NCI-H1092 (cell line): ENCODE measurements at places on chromosomes 1 and 21.

DNA sequence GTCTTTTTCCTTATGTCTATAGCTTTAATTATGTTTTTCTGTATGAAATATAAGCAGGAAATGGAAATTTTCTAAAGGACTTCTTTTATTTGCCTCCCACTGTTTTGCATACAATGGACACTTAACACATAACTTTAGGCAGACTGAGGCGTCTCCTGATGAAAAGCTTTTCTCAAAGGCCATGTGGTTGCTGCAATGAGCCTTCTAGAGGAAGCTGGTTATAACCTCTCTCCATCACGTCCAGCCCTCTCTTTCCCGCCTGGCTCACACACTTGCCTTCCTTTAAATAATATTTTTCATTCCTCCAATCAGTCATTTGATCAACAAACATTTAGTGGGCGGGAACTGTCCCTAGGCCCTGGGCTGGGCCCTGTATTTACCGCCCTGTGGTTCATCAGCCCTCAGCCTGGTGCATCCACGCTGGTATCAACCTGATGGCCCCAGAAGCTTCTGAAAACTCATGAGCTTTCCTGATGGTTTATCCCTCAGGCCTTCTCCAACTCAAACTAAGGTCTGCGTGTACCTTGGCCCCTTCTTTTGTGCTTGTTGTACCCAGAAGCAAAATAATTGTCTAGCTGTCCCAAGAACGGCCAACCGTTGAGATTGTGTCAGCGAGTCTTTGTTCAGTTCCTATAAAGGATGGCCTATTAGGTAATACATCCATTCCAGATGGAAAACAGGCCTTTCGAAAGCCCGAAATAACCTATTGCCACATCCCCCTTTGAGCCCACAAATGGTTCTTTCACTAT lies 75.3 kb upstream of the LYST start:
- no peak for DNase-seq

- peak; percentile 53 for DNase-seq
Observed at GRCh38 chr1:9494936-9495758, 44.1 kb upstream of the SLC25A33 start.

DNA sequence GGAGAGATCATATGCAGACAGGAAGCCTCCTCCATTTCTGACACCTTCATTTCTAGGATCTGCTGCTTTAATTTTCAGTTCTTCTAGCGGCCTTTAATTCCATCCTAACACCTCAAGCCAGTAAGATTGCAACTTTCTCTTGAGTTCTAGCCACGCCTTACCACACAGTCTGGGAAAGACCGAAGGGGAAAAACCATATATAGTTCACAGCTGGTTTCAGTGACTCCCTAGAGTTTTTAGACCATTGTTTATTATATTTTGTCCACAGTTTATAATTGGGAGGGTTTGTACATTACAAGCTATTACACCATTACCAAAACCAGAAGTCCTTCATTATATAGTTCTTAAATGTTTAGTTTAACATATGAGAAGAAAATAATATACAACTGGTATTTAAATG lies 37.5 kb downstream of the DPH5 start:
- no peak for DNase-seq

DNA sequence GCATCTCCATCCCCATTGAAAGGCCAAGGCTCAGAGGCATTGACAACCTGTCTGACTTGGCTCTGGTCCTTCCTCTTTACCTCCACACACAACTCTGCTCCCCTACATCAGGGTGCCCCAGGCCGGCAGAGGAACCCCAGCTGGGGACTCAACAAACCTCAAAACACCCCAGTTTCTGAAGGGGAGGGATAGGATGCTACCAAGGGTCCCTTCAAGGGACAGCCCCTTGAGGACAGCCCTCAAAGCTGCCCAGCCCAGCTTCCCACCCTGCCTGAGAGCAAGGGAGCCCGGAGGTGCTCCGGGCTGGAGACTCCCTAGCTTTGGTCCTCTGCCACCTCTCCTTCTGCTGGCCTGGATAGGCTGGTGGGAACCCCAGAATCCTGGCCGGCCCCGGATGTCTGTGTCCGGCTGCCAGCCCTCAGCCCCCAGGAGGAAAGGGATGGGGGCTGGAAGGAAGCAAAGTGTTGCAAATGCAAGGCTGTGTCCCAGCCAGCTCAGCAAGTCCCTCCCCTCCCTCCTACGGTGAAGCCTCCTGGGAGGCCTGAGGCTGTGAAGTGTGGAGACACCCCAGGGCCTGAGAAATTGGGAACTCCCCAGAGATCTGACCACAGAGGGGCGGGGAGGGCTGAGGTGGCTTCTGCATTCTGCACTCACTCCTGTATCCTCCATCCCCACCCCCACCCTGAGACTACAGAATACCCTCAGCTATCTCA lies 1.1 kb upstream of the MARCKSL1 start:
- DNase-seq: no peak

- no peak for DNase-seq
Observed at GRCh38 chr1:212928323-212929291, 21.7 kb upstream of the VASH2 start.

GRCh38 chr1:225476538-225476988 lies 48.7 kb upstream of the LBR start:
- DNase-seq: no peak

DNA sequence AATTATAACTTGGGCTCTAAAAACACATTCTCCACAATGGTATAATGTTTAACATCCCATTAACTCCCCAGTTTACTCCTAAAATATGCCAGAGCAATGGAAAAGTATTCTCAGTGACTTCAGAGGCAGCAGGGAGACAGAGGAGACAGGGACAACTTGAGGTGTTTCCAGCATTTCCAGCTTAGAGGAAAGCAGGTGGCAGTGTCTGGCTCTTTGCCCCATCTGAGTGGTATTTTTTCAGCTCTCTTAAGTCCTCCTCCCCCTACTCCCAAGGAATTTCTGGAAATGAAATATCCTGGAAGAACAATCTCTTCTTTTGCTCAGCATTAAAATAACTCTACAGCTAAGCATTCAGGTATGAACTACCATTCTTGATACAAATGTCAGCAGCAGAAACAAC lies 10.8 kb upstream of the ERMAP start:
- no peak for DNase-seq

DNA sequence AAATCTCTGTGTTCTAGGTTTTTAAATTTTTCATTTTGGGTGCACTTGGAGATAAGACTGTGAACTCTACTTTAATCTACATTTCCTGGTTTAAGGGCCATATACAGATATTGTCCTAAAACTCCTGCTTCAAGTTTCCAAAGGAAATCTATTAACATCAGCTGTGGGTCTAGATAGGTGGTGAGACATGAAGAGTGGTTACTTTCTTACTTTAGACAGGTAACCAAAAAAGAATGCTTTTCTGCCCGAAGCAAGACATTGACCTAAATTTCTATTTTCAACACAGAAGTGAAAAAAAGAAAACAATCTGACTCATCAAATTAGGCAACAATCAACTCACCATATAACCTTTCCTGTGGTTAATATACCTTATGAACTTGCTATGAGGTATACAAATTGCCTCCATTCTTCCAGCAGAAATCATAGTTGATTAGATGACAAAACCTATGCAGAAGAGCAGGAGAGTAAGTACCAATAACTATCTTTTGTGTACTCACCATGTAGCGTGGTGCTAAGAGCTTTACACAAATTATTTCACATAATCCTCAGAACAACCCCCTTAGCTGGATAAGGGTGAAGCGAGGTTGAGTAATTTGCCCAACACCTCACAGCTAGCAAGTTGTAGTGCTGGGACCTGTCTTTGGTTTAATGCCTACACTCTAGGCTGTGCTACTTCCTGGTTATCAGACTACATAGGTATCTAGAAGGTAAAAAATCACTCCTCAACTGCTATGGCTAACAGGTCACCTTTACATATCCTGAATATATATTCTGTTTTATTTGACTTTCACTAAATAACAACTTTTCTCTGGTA lies 23.4 kb upstream of the PTPN14 start:
- no peak for DNase-seq

DNA sequence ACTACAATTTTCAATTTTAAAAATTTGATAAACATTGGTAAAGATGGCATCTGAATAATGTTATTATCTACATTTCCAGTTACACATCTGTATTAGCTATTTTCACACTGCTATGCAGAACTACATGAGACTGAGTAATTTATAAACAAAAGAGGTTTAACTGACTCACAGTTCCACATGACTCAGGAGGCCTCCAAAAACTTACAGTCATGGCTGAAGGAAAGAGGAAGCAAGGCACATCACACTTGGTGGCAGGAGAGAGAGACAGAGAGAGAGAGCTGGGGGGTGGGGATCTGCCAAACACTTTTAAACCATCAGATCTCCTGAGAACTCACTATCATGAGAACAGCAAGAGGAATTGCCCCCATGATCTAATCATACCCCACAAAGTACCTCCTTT lies 850.0 kb downstream of the LTN1 start:
- no peak for DNase-seq

- DNase-seq: no peak
Observed at GRCh38 chr21:29230551-29231261, 68.0 kb upstream of the BACH1 start.

DNA sequence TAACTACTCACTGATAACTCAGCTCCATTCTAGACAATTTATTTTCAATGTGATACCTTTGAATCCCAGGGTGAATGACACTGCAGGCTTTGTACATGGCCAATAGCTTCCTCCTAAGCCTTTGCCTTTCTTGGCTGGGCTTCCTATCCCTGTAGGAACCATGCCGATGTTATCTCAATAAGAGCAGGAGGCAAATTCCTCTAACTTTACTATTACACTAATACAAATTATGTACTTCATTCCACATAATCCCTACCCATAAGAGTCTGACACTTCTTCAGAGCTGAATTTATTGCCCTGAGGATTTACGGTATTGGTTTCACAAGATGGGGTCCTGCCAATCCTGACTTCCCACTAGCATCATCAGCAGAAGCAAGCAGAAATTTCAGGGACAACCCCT lies 14.0 kb downstream of the TGFBR3 start:
- DNase-seq: no peak

DNA sequence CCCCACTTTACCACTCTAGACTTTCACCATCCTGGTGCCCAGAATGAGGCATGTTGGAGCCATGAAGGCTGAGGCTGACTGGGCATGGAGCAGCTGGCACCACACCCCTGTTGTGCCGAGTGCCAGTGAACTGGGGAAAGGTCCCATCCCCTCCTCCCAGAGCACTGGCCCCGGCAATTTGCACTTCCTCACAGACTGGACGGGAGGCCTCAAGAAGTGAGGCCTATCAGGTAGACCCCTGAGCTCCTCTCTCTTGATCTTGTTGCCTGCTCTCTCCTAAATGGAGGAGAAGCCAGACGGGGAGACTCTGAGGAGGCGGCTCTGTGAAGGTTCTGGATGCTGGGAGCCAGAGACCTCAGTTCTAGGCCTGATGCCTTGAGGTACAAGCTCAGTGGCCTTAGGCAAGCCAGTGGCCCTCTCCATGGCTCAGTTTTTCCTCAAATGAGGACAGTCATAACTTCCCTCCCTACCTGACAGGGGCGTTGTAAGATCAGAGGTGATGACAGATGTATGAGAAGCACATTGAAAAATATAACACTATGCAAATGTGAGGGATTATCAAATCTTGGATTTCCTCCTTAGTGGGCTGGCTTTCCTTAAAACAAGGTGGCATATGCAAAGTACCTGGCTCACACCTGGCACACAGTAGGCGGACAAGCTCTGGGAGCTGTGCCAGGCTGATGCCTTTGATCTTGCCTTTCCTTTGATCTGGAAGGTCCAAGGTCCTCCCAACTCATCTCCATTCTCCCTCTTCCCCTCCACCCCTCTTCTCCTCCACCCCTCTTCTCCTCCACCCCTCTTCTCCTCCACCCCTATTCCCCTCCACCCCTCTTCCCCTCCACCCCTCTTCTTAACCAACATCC lies 6.7 kb downstream of the GRHL3 start:
- no peak for DNase-seq

GRCh38 chr1:33516891-33517567 lies 44.6 kb downstream of the ZSCAN20 start:
- no peak for DNase-seq

GRCh38 chr21:14817311-14817710 lies 247.5 kb downstream of the NRIP1 start:
- no peak for DNase-seq

- DNase-seq: no peak
Observed at GRCh38 chr1:115073298-115074087, 15.8 kb downstream of the TSPAN2 start.

GRCh38 chr21:30072496-30072895 lies 94.1 kb downstream of the CLDN17 start:
- DNase-seq: no peak

DNA sequence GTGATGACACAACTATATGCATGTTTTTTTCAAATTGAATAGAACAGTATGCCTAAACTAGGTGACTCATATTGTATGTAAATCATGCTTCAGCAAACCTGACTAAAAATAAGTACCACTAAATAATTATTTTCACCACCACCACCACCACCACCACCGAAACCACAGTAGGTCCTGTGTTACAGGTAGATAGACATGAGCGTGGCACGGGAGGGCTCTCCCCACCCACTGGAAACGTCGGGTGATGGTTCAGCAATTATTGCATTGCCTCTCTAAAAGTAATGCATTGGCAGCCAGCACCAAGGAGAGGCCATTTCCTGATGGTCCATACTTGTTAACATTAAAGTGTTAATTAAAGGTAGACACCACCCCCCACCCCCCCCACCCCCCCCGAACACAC lies 297.0 kb upstream of the NCAM2 start:
- DNase-seq: no peak

DNA sequence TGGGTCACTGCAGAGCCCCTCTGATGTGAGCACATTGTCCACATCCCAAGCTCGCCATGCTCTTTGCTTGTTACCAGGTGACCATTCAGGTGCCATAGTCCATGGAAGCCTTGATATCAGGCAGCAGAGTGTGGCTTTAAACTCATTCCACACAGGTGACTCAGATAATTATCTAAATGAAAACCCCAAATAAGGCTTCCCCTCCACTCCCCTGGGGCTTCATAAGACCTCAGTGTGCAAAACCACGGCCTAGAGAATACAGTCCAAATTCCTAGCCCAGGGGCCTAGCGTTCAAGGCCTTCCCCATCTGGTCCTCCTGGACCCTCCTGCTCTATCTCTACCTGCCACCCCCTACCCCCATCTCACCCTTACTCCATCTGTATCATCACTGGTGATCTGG lies 97.1 kb downstream of the ARHGEF10L start:
- DNase-seq: no peak

DNA sequence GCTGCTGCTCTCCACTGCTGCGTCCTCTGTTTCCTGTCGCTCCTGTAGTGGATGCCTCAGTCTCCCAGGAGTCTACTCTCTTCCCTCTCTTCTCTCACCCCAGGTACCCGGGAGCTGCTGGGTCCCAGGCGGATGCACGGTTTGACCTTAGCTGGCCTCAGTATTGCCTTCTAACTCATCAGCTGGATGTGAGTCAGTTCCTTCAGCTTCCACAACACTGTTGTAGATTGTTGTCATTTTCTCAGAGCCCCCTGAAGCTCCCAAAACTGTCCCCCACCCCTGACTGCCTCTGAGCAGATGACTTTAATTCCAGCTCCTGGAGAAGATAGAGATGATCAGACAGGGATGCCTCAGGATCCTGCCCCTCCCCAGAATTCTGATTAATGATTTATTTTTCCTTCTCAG lies 7.2 kb downstream of the CNIH3 start:
- no peak for DNase-seq
